ENCODE measurements at places on chromosomes 6 and 20.

DNA sequence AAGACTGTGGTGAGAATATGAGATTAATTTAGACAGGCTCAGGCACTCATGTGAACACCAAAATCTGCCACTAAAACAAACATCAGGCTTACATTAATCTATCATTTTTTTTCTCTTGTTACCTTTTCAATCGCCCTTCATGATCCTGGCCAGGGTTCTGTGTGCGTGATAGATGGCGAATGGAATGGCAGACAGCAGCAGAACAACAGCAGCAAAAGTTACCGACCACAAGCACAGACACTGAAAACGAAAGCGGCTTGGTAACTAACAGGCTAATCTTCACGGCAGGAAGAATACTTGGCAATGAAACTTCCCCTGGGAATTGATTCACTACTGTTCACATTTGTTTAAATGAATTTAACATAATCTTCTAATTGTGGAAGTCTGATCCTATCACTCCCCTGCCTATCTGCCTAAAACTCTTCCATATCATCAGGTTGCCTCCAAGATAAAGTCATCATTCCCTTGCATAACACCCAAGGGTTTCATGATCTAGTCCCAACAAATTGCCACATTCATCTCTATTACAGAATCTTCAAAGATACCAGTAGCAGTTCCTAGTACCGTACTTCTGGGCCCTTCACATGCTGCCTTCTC is 28.7 kb downstream of the PTPRK start:
- H3K27ac ChIP-seq = no peak overlapping the region
- H3K36me3 ChIP-seq = no peaks in the 10 kb centered on the region
- H3K4me3 ChIP-seq = peak overlapping the region; percentile 42
- no peaks in the 10 kb centered on the region for H3K4me1 ChIP-seq
- H3K27me3 ChIP-seq = peaks cover 3% of the 10 kb centered on the region
- no peak for DNase-seq

- H3K4me1 ChIP-seq = no peaks in the 10 kb centered on the region
- H3K27me3 ChIP-seq = no peaks in the 10 kb centered on the region
- no peak overlapping the region for H3K27ac ChIP-seq
- peaks cover 1% of the 10 kb centered on the region for H3K36me3 ChIP-seq
Measured at GRCh38 chr20:35181731-35182130, 9.9 kb downstream of the PROCR start.

- no peak overlapping the region for H3K27ac ChIP-seq
- no peak overlapping the region for H3K4me3 ChIP-seq
- peaks cover 4% of the 10 kb centered on the region for H3K27me3 ChIP-seq
- no peaks in the 10 kb centered on the region for H3K36me3 ChIP-seq
- no peaks in the 10 kb centered on the region for H3K4me1 ChIP-seq
Measured at GRCh38 chr6:98579079-98579478, 255.3 kb upstream of the POU3F2 start.

DNA sequence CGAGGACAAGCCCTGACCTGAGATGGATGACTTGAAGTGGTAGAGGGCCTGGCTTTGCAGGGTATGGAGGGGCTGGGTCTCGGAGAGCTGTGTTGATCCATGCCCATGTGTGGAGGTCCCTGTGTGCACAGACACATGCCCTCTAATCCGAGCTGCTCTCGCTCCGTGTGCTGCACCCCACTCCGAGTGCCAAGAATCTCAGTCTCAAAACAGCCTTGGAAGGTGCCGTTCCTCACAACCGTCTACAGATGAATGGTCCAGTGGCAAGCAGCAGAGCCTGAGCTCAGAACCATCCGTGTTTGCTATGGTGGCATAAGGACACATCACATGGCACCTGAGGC is 92.4 kb downstream of the RAMACL start:
- H3K4me1 ChIP-seq = peaks cover 10% of the 10 kb centered on the region
- H3K4me3 ChIP-seq = no peak overlapping the region
- DNase-seq = no peak

DNA sequence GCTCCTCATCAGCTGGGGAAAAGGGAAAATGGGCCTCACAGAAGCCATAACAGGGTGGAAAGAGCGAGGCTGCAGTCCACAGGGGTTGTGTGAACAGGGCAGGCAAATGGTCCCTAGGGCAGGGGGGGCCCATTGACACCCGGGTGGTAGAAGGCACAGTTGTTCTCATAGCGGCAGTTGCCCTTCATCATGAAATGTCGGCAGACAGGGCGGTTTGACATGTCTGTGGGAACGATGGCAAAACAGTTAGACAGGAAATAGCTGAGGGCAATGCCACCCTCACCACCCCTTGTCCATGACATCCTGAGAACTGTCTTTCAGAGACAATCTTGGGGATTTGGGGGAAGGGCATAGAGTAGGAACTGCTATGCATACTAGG is 15.6 kb downstream of the PPP1R10 start:
- peaks cover 52% of the 10 kb centered on the region for H3K36me3 ChIP-seq
- H3K4me3 ChIP-seq = no peak overlapping the region
- H3K27ac ChIP-seq = no peak overlapping the region
- H3K27me3 ChIP-seq = no peaks in the 10 kb centered on the region

Data from activated CD8-positive, alpha-beta T cell treated with anti-CD3 and anti-CD28 coated beads for 36 hours (primary cell).